NCI-H187 treated with DMSO at 0.1 percent for 48 hours (cell line): ENCODE measurements at places on chromosomes 7 and 10.

DNA sequence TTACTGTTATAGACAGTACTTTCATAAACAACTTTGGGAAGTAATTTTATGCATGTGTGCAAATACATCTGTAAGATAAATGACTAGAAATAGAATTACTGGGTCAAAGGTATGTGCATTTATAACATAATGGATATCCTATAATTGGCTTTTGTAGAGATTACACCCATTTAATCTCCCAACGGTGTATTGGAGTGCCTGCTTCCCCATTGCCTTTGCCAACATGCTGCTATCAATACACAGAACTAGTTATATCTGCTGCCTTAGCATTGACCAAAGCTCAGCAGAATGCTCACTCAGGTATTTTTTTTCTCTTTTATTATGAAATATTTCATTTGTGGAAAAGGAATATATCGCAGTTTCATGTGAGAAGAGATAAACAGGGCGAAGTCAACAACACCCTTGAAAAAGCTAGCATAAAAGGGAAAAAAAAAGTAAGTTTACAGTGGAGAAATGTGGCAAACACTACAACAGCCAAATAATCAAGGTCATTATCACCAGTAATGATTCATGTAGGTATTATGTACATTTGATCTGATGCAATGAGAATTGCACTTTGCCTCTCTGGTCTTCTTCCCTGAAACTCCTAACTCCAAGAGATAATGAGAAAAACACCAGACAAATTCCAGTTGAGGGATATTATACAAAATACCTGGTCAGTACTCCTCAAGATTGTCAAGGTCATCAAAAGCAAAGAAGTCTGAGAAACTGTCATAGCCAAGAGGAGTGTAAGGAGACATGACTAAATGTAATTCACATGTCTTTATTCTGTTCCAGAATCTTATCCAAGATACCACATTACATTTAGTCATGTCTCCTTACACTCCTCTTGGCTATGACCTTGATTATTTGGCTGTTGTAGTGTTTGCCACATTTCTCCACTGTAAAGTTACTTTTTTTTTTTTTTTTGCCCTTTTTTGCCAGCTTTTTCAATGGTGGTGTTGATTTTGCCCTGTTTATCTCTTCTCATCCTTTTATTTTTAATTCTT is 36.8 kb downstream of the MARCHF5 start:
- DNase-seq, result no peak

DNA sequence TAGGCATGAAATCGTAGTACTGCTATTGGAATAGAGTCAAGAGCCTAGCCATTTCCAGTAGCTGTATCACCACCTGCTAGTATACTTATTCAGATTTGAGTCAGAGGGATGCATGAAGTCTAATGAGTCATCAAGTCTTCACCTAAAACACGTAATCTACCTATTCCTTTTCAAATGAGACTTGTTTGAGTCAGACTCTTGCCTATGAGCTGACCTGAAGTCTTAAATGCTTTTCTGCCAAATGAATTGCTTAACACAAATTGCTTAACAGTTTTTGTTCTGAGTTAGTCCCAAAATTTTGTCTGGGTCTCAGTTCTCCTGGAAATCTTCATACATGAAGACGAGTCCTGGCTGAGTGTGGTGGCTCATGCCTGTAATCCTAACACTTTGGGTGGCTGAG is 165.2 kb downstream of the GNAT3 start:
- no peak for DNase-seq

GRCh38 chr10:129524936-129525335 is 57.9 kb downstream of the MGMT start:
- DNase-seq, result no peak

DNA sequence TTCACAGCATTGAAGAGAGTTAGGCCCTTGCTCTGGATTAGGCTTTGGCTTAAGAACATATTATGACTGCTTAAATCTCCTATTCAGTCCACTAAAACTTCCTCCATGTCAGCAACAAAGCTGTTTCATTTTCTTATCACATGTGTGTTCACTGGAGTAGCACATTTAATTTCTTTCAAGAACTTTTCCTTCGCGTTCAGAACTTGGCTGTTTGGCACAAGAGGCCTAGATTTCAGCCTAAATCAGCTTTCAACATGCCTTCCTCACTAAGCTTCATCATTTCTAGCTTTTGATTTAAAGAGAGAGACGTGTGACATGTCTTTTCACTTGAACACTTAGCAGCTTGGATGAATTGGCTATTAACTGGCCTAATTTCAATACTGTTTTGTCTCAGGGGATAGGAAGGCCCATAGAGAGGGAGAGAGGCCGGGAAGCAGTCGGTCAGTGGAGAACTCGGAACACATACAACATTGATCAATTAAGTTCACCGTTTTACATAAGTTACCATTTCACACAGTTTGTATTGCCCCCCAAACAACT is 885.2 kb upstream of the AUTS2 start:
- DNase-seq, result no peak

GRCh38 chr10:29853913-29854312 is 205.5 kb downstream of the JCAD start:
- DNase-seq, result no peak

DNA sequence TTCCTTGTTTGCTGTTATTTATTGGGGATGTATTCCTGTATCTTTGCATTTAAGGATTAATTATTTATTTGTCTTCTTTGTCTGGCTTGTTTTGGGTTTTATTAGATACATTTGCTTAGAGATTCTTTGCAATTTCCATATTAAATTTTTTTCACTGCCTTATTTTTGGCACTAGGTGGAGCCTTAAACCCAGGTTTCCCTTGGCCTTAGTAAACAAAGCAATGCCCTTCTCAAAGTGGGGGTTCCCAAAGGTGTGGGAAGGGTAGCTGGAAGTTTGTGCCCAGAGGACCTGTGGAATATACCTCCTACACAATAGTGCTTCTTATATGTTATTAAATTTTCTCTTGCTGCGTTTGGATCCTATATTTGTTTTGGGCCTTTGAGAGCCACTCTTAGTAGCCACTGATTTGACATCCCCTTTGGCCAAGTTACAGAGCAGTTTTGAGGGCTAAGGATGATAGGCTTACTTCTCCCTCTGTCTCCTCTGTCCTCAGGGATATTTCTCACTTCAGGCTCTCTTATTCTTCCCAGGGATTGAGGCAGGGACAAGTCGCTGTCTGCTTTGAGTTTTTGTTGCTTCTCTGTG is 162.3 kb downstream of the ITGB1 start:
- DNase-seq, result no peak

- no peak for DNase-seq
Observed at GRCh38 chr7:80929619-80930018, 10.8 kb upstream of the SEMA3C start.

DNA sequence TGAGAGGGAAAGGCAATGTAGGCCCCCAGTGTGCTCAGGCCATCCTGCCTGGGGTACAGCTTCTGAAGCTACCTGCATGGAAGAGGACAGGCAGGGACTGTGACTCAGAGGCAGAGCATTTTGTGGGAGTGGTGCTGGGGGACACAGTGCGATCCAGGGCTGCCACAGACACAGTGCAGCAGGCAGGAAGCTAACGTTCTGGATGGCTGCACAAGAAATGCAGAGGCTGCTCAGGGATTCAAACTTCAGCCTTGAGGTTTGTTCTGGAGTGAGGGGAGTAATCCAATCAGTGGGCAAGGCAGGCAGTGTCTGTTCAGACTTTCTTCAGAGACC is 648.0 kb upstream of the IGFBP3 start:
- no peak for DNase-seq

- DNase-seq, result no peak
Observed at GRCh38 chr7:88005191-88005590, 71.1 kb downstream of the ADAM22 start.

GRCh38 chr10:42998481-42999384 is 78.1 kb upstream of the RET start:
- no peak for DNase-seq

GRCh38 chr10:77501152-77501845 is 136.3 kb downstream of the KCNMA1 start:
- no peak for DNase-seq

- no peak for DNase-seq
Observed at GRCh38 chr10:96360766-96361165, 2.0 kb upstream of the OPALIN start.

DNA sequence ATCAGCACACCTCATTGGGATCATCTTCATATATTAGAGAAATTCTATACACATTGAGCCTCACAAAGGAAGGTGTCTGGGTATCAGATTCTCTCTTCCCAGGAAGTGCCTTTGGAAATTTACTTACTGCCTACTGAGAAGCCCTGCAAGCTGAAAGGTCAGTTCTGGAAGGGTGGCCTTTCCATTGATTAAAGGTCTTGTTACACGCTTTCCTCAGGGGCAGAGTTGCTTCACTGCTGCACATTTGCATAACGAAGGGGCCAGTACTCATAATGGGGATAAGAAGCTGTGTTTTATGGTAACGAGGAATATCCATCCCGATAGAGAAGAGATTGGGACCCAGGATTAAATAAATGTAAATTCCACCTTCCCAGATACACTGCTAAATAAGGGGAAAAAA is 19.4 kb upstream of the IL15RA start:
- DNase-seq, result no peak

GRCh38 chr7:109545686-109546085 is 976.0 kb downstream of the DNAJB9 start:
- no peak for DNase-seq

DNA sequence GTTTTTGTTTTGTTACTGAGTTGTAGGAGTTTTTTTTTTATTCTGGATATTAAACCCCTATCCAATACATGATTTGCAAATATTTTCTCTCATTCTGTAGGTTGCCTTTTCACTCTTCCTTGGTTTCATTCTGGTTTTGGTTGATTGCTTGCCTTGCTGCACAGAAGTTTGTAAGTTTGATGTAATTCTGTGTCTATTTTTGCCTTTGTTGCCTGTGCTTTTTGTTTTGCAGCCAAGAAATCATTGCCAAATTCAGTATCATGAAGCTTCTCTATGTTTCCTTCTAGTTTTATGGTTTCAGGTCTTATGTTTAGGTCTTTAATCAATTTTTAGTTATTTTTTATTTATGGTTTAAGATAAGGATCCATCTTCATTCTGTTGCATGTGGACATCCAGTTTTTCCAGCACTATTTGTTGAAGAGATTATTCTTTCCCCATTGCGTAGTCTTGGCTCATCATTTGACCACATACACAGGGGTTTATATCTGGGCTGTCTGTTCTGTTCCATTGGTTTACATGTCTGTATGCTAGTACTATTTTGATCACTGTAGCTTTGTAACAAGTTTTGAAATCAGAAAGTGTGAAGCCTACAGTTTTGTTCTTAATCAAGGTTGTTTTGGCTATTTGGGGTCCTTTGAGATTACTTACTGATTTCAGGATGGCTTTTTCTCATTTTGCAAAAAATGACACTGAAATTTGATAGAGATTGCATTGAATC is 26.4 kb downstream of the BMPR1A start:
- no peak for DNase-seq

DNA sequence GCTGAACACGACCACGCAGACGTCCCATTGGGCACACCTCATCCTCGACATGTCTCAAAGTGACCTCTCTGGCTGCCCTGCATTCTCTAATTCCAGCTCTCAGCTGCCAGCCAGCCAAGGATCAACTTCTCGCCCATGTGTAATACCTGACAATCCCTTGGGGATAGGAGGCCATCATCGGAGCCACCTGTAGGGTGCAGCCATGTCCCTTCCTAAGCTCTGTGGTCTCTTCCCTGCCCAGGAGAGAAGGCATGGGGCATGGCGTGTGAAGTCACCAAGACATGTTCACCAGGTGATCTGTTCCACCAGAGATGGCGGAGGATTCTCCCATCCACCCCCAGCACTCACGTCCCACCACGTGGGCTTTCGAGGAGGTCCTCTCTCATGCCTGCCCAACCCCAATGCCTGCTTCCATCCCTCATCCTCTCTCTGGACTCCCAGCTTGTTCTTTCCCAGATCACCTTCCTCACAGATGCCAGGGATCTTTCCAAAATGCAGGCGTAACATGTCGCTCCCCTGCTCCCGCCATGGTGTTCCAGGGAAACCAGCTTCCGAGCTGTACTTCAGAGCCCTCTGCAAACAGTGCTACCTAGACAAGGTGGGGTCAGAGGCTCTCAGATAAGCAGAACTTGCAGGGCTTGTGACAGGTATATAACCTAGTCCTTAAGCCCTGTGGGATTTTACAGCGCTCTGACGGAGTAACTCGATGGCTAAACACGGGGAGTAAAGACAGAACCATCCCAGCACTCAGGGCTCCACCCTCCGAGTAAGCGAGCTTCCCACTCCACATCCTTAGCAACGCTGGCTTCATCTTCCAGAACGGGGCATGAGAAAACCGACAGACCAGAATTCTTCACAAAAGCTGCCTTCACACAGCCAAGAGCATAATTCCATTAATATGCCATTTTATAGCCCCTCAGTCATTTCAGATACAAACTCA is 41.1 kb downstream of the BRI3 start:
- DNase-seq, result no peak

DNA sequence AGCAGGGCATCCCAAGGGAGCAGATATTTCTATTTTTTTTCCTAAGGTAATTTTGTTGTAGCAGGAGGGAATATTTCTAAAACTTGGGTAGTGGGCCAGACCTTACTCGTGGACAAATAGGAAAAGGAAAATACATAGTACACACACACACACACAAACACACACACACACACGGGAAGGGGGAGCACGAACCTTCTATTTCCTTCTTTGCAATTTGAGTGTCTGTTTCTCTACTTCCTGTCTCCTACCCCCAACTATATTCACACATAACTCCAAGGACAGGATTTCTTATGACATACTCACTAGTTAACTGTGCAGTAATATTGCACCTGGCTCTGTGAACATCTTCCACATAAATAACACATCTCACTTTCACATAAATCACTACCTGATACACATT is 4.4 kb downstream of the LDB1 start:
- DNase-seq, result no peak

DNA sequence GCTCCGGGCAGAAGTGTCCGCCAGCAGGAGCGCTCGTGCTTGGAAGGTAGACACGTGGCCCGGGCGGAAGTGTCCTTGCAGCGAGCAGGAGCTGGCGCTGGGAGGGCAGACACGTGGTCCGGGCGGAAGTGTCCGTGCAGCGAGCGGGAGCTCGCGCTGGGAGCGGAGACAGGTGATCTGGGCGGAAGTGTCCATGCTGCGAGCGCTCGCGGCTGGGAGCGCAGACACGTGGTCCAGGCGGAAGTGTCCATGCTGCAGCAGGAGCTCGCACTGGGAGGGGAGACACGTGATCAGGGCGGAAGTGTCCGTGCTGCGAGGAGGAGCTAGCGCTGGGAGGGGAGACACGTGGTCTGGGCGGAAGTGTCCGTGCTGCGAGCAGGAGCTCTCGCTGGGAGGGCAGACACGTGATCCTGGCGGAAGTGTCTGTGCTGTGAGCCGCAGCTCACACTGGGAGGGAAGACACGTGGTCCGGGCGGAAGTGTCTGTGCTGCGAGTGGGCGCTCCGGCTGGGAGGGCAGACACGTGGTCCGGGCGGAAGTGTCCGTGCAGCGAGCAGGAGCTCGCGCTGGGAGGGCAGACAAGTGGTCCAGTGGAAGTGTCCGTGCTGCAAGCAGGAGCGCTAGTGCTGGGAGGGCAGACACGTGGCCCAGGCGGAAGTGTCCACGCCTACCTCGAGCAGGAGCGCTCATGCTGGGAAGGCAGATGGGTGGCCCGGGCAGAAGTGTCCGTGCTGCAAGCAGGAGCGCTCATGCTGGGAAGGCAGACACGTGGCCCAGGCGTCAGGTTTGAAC is 41.1 kb upstream of the PRKAR1B start:
- no peak for DNase-seq

- no peak for DNase-seq
Observed at GRCh38 chr7:1113548-1113885, 25.6 kb downstream of the GPER1 start.
